ENCODE measurements at places on chromosomes 6 and 20.

GRCh38 chr6:153108315-153108714 lies 22.8 kb downstream of the RGS17 start:
- H3K27ac ChIP-seq = no peak overlapping the region
- no peak overlapping the region for H3K4me3 ChIP-seq
- H3K27me3 ChIP-seq = no peaks in the 10 kb centered on the region
- DNase-seq = peak; percentile 50
- peaks cover 5% of the 10 kb centered on the region for H3K4me1 ChIP-seq
- H3K36me3 ChIP-seq = no peaks in the 10 kb centered on the region

DNA sequence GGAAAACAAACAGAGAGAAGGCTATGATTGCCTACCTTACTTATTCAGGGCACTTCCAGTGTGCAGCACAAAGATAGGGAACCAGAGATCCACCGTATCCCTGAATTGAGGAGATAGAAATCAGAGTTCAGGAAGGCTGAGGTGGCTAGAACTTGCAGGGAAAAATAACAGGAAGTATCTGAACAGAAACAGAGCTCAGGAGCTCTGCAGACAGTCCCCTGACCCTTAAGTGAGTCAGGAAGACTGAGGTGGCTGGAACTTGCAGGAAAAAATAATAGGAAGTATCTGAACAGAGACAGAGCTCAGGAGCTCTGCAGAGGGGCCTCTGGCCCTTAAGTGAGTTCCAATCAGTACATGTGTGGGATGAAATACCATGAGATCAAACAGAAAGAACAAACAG lies 65.4 kb downstream of the RPRD1B start:
- H3K4me1 ChIP-seq = no peaks in the 10 kb centered on the region
- no peak overlapping the region for H3K27ac ChIP-seq
- H3K27me3 ChIP-seq = no peaks in the 10 kb centered on the region
- no peak overlapping the region for H3K4me3 ChIP-seq
- DNase-seq = no peak

- H3K4me3 ChIP-seq = no peak overlapping the region
- no peaks in the 10 kb centered on the region for H3K36me3 ChIP-seq
- no peaks in the 10 kb centered on the region for H3K27me3 ChIP-seq
- peak overlapping the region; percentile 8 for H3K27ac ChIP-seq
Observed at GRCh38 chr6:113672491-113673149, 184.5 kb upstream of the MARCKS start.

GRCh38 chr6:19175023-19175422 lies 662.1 kb upstream of the ID4 start:
- H3K4me1 ChIP-seq = no peaks in the 10 kb centered on the region
- DNase-seq = no peak
- H3K27ac ChIP-seq = no peak overlapping the region
- no peaks in the 10 kb centered on the region for H3K36me3 ChIP-seq
- no peak overlapping the region for H3K4me3 ChIP-seq
- no peaks in the 10 kb centered on the region for H3K27me3 ChIP-seq

- peaks cover 20% of the 10 kb centered on the region for H3K4me1 ChIP-seq
- H3K27ac ChIP-seq = no peak overlapping the region
- no peaks in the 10 kb centered on the region for H3K36me3 ChIP-seq
- no peak overlapping the region for H3K4me3 ChIP-seq
- 0 out of 2 replicates have a peak, but pooled peaks cover 7% of the 10 kb centered on the region for H3K27me3 ChIP-seq
Observed at GRCh38 chr20:64168381-64169090, 4.3 kb downstream of the MYT1 start.

- no peaks in the 10 kb centered on the region for H3K27me3 ChIP-seq
- peaks cover 17% of the 10 kb centered on the region for H3K4me1 ChIP-seq
- no peaks in the 10 kb centered on the region for H3K36me3 ChIP-seq
Observed at GRCh38 chr6:88145298-88145963, 20.7 kb downstream of the CNR1 start.

DNA sequence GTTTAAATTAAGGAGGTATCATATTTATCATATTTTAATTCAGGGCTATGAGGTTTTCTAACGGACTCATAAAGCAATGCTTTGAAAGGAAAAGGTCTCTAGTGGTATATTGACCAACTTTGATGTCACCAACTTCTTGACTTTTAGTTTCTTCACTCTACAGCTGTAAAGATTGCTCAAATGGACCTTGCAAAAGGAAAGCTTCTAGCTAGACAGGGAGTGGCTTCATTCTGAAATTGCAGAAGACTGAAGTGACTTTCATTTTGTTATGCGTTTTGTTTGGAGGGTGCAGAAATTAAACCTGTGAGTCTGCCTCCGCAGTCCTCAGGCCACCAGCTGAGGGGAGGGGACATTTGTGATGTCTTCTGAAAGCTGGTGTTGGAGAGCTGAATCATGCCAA lies 95.7 kb downstream of the SLC24A3 start:
- H3K4me1 ChIP-seq = 0 out of 2 replicates have a peak, but pooled peaks cover 3% of the 10 kb centered on the region
- no peaks in the 10 kb centered on the region for H3K36me3 ChIP-seq
- H3K27me3 ChIP-seq = no peaks in the 10 kb centered on the region
- DNase-seq = no peak

DNA sequence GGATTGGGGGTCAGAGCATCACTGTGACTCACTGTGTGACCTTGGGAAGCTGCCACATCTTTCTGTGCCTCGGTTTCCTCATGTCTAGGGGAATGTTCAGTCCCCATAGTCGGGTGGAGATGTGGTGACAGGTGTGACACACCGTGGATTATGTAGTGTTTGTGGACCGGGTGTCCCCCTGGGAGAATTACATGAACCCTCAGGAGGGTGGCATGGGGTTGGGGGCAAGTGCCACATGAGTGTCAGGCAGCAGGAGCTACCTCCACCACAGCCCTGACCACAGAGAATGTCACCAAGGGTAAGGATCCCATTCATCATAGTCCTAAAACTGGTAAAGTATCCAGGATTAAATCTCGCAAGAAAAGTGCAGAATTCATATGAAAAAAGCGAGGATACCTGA lies 23.2 kb downstream of the SUN5 start:
- no peaks in the 10 kb centered on the region for H3K36me3 ChIP-seq
- H3K27ac ChIP-seq = no peak overlapping the region
- no peak overlapping the region for H3K4me3 ChIP-seq
- no peaks in the 10 kb centered on the region for H3K4me1 ChIP-seq
- H3K27me3 ChIP-seq = no peaks in the 10 kb centered on the region

DNA sequence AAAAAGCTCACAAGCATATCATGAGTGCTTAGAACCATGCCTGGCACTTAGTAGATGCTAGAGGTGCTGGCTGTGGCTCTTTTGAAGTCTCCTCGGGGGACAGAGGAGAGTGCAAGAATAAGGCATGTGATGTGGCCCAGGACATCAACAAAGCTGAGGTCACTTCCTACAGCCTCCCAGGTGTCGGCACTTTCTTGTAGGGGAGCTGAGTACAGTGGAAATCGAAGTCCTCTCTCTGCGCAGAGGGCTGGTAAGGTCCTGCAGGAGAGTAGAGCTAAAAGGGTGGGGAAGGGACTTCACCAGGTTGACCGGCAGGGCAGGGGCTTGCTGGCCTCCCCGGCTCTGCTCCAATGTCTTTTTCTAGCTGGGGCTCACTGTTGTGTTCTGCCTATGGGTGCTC lies 11.2 kb downstream of the SLC13A3 start:
- H3K27ac ChIP-seq = no peak overlapping the region
- no peak overlapping the region for H3K4me3 ChIP-seq
- no peaks in the 10 kb centered on the region for H3K36me3 ChIP-seq
- DNase-seq = no peak
- H3K4me1 ChIP-seq = no peaks in the 10 kb centered on the region

DNA sequence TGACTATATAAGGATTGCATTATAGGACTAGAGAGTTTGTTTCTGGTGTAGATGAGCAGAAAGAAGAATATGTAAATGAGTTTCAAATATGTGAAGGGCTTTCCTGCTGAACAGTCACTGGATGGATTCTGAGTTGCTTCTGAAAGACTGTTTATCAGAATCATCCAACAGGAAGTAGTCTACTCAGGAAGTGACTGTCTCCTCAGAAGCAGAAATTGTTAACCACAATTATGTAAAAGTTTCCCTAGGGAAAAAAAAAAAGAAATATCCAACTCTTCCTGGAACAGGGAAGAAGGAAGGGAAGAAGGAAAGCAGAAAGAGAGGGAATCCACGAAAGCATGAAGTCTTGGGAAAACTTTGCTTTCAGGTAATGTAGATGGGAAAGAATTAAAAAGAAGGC lies 138.9 kb downstream of the TENT5A start:
- no peak overlapping the region for H3K4me3 ChIP-seq
- H3K36me3 ChIP-seq = no peaks in the 10 kb centered on the region
- H3K27ac ChIP-seq = no peak overlapping the region
- peaks cover 9% of the 10 kb centered on the region for H3K4me1 ChIP-seq
- H3K27me3 ChIP-seq = no peaks in the 10 kb centered on the region

DNA sequence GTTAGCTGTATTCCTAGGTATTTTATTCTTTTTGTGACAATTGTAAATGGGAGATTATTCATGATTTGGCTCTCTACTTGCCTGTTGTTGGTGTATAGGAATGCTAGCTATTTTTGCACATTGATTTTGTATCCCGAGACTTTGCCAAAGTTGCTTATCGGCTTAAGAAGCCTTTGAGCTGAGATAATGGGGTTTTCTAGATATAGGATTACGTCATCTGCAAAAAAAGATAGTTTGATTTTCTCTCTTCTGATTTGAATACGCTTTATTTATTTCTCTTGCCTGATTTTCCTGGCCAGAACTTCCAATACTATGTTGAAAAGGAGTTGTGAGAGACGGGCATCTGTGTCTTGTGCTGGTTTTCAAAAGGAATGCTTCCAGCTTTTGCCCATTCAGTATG lies 163.2 kb upstream of the UST start:
- peaks cover 5% of the 10 kb centered on the region for H3K4me1 ChIP-seq
- H3K27me3 ChIP-seq = no peaks in the 10 kb centered on the region
- 0 out of 2 replicates have a peak, but pooled peaks cover 7% of the 10 kb centered on the region for H3K36me3 ChIP-seq
- no peak for DNase-seq

GRCh38 chr6:111752476-111752875 lies 120.8 kb downstream of the FYN start:
- no peaks in the 10 kb centered on the region for H3K27me3 ChIP-seq
- H3K36me3 ChIP-seq = no peaks in the 10 kb centered on the region
- H3K4me3 ChIP-seq = no peak overlapping the region
- H3K4me1 ChIP-seq = peaks cover 27% of the 10 kb centered on the region

DNA sequence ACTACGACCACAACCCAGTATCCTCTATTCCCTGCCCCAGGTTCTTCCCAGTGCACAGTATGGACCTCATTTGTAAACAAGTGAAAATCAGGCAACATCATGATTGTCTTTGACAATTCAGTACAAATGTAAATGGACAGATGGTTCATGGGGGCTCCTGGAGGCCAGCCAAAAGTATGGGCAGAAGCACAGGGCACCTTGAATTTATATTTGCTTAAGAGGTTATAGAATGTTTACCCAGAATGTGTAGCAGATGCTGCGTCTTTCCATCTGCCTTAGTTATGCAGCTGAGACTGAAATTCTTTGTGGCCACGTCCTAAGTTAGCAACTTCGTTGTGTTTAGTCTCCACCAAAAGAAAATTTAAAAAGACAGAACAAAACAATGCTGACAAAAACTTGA lies 559.6 kb upstream of the NRSN1 start:
- H3K36me3 ChIP-seq = no peaks in the 10 kb centered on the region
- H3K27ac ChIP-seq = no peak overlapping the region
- no peak for DNase-seq
- H3K27me3 ChIP-seq = no peaks in the 10 kb centered on the region
- H3K4me1 ChIP-seq = peaks cover 4% of the 10 kb centered on the region

DNA sequence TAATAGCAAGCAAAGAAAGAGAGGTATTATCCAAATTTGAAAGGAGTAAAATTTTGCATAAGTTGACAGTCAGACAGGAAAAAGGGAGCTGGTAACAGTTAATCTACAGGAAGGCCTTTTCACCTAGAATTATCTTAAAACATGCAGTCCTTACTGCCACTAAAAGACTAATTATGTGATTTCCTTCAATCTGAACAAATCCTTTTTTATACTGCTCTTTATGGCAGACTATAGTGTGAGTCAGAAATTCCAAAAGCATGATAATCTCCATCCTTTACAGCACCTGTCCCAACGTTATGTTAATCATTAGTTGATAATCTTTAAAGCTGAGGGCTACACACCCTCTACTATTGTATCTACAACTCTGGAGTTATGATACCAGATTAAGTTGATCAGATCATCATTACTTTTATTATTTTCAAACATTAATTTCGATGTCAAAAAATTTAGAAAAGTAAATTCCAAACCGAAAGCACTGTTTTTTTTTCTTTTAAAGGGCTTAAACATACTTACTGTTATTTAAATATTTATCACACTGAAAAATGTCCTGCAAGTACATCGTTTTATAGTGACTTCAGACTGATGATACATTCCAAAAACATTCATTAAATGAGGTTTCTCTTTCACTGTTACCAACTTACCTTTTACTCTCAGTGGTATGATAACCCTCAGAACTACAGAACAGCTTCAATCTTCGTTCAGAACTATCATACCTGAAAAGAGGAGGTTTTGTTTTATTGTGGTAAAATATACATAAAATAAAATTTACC lies 33.2 kb upstream of the AKAP7 start:
- H3K27me3 ChIP-seq = no peaks in the 10 kb centered on the region
- no peaks in the 10 kb centered on the region for H3K4me1 ChIP-seq
- H3K27ac ChIP-seq = no peak overlapping the region
- no peak overlapping the region for H3K4me3 ChIP-seq

GRCh38 chr6:166629628-166630027 lies 2.6 kb upstream of the RPS6KA2 start:
- H3K27me3 ChIP-seq = peaks cover 30% of the 10 kb centered on the region
- H3K4me3 ChIP-seq = no peak overlapping the region
- H3K27ac ChIP-seq = no peak overlapping the region

- no peaks in the 10 kb centered on the region for H3K27me3 ChIP-seq
- no peak overlapping the region for H3K4me3 ChIP-seq
- peak; percentile 83 for DNase-seq
- no peak overlapping the region for H3K27ac ChIP-seq
Observed at GRCh38 chr6:118735320-118735719, 83.9 kb upstream of the CEP85L start.

DNA sequence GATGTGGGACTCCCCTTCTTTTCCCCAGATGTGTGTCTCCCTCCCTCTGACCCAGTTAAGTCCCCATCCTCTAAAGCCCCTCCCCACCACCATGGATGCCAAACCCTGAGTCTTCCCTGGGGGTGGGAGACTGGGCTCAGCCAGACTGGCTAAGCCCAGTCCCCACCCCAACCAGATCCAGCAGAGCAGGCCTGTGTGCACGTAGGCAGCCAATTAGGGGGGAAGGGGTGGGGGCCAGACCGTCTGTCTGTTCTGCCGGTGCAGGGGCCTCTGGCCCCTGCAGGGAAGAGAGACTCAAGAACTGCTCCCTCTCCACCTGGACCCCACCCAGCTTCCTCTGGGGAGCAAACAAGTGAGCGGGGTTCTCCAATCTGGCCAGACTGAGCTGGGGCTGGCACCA lies 605 bp downstream of the COX4I2 start:
- DNase-seq = no peak
- H3K4me1 ChIP-seq = peaks cover 9% of the 10 kb centered on the region
- H3K4me3 ChIP-seq = peak overlapping the region; percentile 50
- no peak overlapping the region for H3K27ac ChIP-seq

GRCh38 chr6:73393278-73393677 lies 1.4 kb upstream of the DDX43 start:
- H3K36me3 ChIP-seq = no peaks in the 10 kb centered on the region
- no peak for DNase-seq
- H3K27ac ChIP-seq = no peak overlapping the region
- H3K4me1 ChIP-seq = peaks cover 8% of the 10 kb centered on the region
- peaks cover 4% of the 10 kb centered on the region for H3K27me3 ChIP-seq
- no peak overlapping the region for H3K4me3 ChIP-seq

Data from GM23338 (cell line).